ENCODE measurements at places on chromosomes 6 and 20.

DNA sequence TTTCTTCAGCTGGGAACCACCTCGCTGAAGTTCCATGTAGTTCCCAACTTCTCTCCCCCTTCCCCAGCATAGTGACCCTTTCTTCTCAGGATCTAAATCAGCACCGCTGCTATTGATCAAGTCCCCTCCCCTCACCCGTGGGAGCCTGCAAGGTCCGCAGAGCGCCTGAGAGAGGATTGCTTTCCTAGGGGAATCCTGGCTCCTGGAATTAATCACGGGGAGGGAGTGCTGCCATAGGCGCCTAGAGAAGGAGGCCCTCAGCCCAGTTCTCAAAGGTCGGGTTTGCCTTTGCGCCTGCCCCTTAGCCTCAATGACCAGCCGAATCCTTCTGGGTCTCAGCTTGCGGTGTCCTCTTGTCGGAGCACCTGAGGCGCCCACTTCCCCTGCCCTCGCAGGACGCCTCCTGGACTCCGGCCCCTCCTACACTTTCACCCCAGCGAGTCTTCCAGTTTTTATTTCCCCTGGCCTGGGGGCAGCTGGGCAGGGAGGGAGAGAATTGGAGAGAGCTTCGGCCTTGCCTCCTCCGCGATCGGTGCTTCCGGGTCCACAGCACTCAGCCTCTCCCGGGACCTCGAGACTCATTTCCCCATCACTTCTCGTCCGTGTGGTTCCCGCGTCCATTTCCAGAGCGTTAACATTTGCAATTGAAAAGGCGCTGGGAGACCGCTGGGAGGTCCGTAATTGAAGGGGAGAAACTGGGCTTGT, 3.1 kb upstream of the NKX2-2 start:
- no peak for DNase-seq

- DNase-seq, result no peak
These were observed 3.1 kb downstream of the MAN1A1 start for GRCh38 chr6:119346450-119346849.

DNA sequence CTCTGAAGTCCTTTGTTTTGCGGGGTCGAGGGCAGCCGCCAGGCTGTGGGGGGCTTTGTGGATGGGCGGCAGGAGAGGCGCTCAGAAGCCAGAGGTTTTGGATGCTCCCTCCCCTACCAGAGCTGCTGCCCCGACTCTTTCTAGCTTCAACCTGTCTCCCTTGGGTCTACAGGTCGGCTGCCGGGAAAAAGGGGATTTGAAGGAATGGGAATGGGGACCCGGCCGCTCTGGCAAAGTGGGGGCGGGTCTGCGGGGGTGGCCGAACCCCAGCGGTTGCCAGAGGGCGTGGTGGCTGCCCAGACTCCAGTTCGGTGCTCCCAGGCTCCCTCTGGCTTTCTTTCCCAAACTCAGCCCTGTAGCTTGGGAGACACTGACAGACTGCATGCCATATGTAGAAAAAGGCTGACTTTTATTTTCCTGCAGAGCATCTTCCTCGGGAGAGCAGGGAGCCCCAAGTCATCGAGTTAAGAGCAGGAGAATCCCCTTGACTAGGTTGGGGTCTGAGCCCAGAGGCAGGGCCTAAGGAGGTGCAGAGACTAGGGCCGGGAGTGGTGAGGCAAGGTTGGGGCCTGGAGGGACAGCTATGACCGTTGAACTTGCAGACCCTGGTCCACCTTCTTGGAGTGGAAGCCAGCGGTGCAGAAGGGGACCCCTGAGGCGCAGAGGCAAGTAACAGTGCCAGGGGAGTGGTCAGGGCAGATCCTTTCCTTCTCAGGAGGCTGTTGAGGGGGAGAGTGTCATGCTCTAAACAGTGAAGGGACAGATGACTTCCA, 1.4 kb upstream of the PPP1R18 start:
- peak; percentile 53 for DNase-seq

- no peak for DNase-seq
These were observed 102.2 kb upstream of the PTCHD4 start for GRCh38 chr6:48213076-48213788.

DNA sequence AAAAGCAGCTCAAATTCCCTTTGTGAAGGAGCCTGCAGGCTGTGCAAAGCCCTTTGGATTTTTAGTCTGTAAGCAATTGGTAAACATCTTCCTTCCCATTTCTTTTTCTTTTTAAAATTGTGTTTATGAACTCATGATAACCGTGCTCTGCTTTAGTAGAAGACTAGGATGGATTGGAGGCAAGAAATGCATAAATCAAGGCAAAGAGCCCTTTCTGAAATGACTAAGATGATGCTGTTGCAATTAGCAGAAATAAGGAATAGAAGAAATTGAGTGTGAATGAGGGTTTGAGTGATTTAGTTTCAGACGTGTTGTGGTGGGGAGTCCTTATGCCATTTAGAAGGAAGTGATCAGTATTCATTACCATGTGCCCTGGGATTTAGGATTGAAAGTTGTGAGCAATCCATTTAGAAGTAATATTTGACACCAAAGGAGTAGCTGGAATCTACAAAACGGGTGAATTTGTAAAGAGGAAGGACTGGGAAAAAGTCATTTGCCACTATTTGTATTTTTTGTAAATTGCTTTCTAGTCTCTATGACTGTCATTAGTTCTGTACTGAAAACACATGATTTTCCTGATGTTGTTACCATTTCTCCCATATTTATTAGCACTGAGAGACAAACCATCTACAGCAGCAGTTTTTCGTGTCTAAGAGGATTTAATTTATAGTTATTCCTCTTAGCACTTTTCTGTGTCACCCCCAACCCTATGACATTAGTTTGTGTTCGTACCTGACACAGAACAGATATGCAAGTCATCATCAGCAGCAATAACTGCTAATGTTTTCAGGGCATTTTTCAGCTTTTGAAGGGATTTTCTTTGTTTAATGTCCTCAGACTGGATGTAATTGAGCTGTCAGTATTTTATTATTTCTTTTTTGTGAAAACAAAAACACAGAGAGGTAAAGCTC, 265.0 kb downstream of the UTRN start:
- DNase-seq, result no peak

GRCh38 chr6:164929408-164929977, 379.9 kb downstream of the C6orf118 start:
- peak; percentile 28 for DNase-seq

GRCh38 chr6:97958134-97958533, 675.1 kb upstream of the MMS22L start:
- no peak for DNase-seq

- peak; percentile 54 for DNase-seq
These were observed 57.6 kb upstream of the REV3L start for GRCh38 chr6:111540681-111541025.

DNA sequence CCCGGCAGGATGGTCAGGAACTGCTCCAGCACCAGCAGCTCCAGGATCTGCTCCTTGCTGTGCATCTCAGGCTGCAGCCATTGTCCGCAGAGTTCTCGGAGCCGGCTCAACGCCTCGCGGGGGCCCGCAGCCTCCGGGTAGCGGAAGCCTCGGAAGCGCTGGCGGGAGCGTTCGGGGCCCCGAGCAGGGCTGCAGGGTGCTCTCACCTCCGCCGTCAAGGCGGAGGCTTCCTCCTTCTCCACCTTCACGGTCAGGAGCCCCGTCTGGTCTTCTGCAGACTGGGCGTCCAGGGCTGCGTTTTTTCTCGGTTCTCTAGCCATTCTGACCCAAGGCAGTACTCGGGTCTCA, 434 bp downstream of the ZKSCAN4 start:
- DNase-seq, result no peak

GRCh38 chr20:59575216-59575615, 29.1 kb upstream of the PHACTR3 start:
- no peak for DNase-seq

DNA sequence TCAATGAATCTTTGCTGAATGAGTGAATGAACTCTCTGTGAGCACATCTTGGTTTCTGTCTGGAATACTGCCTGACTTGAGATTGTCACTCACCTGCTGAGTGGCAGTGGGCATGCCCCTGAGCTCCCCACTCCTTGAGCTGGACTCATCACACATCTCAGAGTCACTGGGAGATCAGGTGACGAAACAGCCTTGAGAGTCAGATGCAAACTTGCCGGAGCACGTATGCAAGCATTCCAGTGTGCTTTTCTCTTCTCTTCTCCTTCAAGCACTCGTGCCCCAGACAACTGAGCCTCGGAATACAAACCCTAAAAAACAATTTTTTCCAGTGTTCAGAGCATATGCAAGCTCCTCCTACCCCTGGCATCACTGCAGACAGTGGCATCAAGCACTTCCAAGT, 9.4 kb upstream of the BMP7 start:
- DNase-seq, result no peak

GRCh38 chr20:32285621-32286371, 8.3 kb downstream of the KIF3B start:
- no peak for DNase-seq

DNA sequence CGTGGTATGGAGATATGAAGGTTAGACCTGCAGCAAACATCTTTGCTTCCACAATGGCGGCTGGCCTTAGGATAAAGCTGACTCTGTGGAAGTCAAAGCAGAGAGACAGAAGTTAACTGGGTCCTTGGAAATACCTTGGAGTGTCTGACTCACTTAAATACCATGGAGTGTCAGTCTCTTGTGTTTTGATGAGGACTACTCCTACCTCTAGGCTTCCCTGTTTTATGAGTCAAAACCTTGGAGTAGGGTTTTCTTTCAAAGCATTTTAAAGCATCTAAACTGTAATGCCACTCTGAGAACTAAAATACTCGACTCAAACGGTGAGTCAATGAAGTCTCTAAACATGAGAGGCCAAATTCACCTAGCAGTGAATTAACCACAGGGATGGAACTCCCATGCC, 329.1 kb downstream of the SAMD5 start:
- DNase-seq, result no peak

GRCh38 chr20:19451923-19452295, 239.5 kb downstream of the SLC24A3 start:
- no peak for DNase-seq

DNA sequence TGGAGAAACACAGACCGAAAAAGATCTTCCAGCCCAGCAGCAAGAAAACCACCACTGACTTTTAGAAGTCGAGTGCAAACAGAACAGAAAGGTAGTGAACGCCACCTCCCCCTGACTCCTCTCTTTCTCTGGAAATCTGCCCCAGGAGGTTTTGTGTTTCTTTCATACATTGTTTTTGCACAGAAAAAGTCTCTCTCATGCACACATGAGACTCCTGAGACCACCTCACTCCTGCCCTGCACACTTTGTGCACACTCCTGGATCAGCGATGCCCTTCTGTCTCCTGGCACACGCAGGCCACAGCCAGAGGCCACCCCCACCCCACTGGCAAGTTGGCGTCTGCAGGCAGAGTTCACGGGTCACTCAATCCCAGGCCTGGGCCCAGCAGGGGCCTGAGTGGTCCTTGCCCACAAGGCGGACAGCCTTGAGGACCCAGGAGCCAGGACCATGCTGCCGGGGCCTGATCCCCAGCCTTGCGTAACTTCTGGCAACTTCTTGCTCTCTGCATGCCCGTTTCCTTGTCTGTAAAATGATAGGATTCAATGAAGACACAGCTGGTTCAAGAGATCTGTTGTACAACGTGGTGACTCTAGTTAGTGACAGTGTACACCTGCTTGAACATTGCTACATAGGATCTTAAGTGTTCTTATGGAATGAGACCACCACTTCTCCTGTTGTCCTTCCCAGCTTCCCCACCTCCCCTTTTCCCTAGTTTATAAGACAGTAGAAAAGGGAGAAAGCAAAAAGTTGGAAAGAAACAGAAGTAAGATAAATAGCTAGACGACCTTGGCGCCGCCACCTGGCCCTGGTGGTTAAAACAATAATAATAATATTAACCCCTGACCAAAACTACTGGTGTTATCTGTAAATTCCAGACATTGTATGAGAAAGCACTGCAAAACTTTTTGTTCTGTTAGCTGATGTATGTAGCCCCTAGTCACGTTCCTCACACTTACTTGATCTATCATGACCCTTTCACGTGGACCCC, 30.2 kb upstream of the CST7 start:
- no peak for DNase-seq

GRCh38 chr6:93165850-93166430, 253.4 kb downstream of the EPHA7 start:
- DNase-seq, result no peak

- peak; percentile 25 for DNase-seq
These were observed 15.9 kb downstream of the PNPLA1 start for GRCh38 chr6:36285797-36286196.

GRCh38 chr6:41724586-41725501, 10.6 kb downstream of the TFEB start:
- DNase-seq, result no peak

DNA sequence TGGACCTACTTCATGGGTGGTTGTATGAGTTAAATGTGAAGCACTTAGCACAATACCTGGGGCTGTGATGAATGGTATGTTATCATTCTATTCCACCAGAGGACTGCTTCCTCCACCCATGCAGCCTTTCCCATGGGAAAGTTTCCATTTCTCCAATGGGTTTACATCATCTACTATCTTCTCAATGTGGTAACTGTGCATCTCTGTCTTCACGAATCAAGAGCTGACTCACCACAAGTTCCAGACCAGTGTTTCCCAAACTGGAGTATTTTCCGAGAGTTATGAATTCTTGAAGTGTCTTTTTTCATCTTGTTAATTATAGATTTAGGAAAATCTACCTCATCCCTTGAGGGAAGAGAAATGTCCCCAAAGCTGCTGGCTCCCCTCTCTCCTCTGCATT, 182.8 kb downstream of the UNC5CL start:
- DNase-seq, result no peak

Measured in head of caudate nucleus (tissue), 42 donors.